Endothelial cell of umbilical vein (primary cell): ENCODE measurements at places on chromosomes 16 and 17. TPM values are rescaled to one million over a fixed set of nuclear protein-coding genes. Genes with fewer than 3 reads are reported as not detected.

The OR3A3 gene
- not detected in 2 replicates for total RNA-seq

The NEUROD2 gene
- total RNA-seq: not detected in 2 replicates

The PRKCB gene
- not detected in 2 replicates for total RNA-seq

The CACNG1 gene
- total RNA-seq: not detected in 2 replicates

The ABCC3 gene
- total RNA-seq: 1.1 and 2.1 TPM in 2 replicates

The YBX2 gene
- 0.31 TPM in 1 of 2 replicates, not detected in the other for total RNA-seq

The SNAI3 gene
- total RNA-seq: 0.18 and 0.31 TPM in 2 replicates

The LLGL2 gene
- total RNA-seq: 5.4 and 5.8 TPM in 2 replicates

The SEZ6L2 gene
- total RNA-seq: 2.4 and 2.5 TPM in 2 replicates

The KRTAP16-1 gene
- total RNA-seq: not detected in 2 replicates

The RAMP2 gene
- total RNA-seq: 71.0 and 106 TPM in 2 replicates

The PRDM7 gene
- not detected in 2 replicates for total RNA-seq
